ENCODE measurements at places on chromosomes 5 and 9.

DNA sequence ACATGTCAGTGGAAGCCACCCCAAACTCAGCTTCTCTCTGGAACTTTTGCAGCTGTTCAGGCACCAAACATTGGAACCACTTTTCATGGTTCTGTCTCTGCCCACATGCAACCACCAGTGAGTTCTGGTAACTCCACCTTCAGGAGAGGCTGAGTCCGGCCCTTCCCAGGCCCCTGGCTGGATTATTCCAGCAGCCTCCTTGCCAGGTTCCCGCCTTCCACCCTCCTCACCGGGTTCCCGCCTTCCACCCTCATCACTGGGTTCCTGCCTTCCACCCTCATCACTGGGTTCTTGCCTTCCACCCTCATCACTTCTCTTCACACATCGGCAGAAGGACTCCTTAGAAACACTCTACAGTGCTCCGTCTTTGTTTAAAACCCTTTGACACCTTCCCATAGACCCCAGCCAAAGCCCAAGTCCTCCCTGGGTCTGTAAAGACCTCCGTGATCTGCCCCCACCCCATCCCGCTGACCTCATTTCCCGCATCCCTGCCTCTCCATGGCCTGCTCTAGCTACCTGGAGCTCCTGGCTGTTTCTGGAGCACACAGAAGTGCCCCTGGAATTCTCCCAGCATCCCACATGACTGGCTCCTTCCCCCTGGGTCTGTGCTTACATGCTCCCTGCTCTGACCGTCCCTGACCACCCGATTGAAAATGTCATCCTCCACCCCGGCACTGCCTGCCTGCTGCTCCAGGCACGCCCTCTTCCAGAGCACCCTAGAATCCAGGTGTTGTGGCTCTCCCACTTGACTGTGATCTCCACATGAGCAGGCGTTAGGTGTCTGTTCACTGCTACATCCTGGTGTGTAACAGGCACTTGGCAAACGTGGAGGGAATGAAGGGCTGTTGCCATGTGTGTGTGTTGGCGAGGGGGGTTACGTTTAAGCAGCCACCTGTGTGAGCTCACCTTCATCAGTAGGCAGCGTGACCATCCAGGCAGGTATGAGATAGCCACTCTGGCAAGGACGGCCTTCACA is 17.7 kb downstream of the ROPN1L start:
- no peak for DNase-seq

- no peak for DNase-seq
Observed at GRCh38 chr5:87154191-87154590, 113.5 kb upstream of the RASA1 start.

- no peak for DNase-seq
Observed at GRCh38 chr9:118618084-118618483, 751.2 kb downstream of the BRINP1 start.

GRCh38 chr5:145479857-145480256 is 355.3 kb downstream of the PRELID2 start:
- no peak for DNase-seq

DNA sequence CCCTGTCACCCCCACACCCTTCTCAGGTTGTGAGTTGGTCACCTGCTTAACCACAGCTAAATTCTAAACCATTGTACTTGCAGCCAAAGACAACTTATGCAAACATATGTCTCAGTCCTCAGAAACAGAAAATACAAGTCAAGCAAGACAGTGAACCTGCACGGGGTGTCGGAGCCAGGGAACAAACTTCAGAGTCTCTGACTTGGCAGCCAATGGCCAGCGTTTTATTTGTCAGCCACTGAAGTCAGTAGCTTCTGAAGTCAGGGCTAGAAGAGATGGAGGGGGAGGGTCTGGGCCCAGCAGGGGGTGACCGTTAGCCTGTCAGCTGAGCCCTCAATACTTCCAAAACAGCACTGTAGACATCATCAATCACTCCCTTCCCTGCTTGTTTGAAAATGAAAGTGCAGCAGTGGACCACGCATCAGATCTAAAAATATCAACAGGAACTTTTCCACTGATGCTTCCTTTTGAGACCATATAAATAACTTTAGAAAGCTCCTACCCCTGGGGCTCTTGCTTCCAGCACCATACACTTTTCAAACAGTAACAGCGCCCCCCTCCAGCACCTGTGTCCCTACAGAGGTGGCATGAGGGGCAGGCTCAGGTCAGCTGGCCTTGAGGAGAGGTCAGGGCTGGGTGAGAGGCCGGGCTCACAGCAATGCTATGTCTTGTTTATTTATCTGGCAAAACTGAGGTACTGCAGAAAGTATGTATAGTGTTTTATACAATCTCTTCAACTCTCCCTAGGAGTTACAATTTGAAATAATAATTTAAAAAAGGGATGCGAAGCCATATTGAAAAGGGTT is 142.5 kb downstream of the ACER2 start:
- DNase-seq, result no peak

- DNase-seq, result no peak
Observed at GRCh38 chr5:14998491-14998890, 126.9 kb upstream of the ANKH start.

- DNase-seq, result peak; percentile 71
Observed at GRCh38 chr5:138635265-138635664, 60.1 kb upstream of the HSPA9 start.

GRCh38 chr5:113939988-113940387 is 421.9 kb upstream of the KCNN2 start:
- no peak for DNase-seq

DNA sequence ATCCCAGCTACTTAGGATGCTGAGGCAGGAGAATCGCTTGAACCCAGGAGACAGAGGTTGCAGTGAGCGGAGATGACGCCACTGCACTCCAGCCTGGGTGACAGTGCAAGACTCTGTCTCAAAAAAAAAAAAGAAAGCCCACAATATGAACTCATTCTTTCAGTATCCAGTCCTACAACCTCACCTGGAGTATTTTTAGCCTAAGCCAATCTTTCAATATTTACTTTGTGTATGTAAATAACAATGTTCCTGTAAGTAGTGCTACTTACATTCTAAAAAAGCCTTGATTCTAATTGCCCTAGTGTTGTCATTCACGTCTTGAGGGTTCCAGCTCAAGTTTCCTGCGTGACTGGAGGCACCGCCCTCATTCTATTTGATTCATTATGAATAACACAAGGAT is 62.0 kb downstream of the BHMT start:
- DNase-seq, result no peak

DNA sequence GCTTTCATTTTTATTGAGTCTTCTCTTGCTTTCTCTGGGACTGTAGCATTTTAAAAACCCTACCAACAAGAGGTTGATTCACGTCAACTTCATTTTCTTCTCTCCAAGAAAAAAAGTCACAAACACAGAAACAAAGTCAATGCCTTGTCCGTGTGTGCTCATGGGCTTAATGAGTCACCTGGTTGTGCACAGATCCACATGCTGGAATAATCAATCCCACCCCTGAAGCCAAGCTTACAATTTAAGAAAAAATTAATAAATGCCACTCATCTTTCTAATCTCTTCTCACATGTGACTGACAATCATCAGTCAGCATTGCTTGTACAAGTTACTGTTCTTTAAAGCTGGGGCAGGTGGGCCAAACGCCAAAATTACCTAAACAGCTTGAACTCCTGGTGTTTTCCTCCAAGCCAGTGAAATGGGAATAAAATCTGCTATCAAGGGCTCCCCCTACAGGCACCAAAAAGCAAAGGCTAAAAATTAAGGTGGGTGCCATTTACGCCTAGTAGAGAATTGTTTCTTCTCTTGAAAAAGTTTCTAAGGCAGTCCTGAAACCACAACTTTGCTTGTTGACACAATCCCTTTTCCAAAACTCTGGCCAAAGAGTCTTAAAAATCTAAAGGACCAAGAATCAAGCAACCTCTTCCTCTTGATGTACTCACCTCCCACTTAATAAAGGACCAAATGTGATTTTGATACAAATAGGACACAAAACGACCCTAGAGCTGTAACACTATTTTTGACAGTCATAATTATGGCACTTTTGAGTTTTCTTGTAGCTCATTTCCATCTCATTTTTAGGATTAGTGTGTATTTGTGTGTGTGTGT is 21.3 kb downstream of the TRMO start:
- no peak for DNase-seq

GRCh38 chr9:79632060-79632459 is 60.3 kb downstream of the TLE4 start:
- DNase-seq, result no peak

GRCh38 chr5:177487975-177488374 is 9.4 kb downstream of the PDLIM7 start:
- no peak for DNase-seq

DNA sequence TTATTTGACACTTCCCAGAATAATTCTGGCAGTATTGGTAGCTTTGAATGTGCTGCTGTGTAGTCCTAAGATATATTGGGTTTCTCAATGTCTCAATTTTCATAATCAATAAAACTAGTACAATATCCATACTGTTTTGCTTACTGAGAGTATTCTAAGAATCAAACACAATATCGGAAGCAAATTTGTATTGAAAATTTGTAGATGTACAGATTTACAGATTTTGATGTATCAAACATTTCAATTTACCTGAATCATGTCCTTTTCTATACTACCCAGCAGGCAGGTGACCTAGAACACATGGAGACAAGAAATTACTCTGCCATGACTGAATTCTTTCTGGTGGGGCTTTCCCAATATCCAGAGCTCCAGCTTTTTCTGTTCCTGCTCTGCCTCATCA is at the start of gene OR13D1:
TSS of gene OR13D1 (plus strand) at position 301 of the 400 bp plus-strand sequence. CDS start at position 301, 0 bp downstream.
- DNase-seq, result no peak

DNA sequence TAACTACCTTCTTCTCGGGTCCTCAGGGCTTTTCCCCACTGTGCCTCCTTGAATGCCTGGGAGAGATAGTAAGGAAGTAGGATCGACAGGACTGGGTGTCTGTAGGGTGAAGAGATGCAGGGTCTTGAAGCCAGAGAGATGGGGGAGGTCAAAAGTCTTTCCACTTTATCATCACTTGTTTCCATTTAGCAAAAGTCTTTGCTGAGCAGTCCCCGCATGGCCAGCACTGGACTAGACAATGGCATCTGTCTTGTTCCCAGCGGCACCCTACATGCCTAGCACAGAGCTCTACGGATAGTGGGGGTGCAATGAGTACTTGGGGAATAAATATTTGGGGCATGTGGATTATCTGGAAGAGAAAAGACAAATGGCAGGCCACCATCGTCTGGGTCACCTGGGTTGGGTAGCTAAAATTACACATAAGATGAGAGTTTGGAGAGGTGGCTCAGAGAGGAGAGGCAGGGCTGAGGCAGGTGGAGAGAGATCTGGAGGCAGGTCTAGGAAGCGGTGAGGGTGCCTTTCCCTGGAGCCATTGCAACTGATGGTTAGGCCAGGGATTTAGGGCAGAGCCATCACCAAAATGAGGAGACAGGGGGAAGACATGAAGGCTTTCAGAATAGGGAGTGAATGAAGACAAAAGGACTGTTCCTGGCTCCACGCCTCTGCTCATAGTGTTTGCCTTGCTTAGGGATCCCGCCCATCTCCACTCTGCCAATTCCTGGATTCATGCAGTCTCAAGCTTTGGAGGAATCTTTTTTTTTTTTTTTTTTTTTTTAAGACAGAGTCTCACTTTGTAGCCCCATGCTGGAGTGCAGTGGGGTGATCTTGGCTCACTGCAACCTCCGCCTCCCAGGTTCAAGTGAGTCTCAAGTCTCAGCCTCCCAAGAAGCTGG is 250.8 kb upstream of the KLF4 start:
- DNase-seq, result no peak

DNA sequence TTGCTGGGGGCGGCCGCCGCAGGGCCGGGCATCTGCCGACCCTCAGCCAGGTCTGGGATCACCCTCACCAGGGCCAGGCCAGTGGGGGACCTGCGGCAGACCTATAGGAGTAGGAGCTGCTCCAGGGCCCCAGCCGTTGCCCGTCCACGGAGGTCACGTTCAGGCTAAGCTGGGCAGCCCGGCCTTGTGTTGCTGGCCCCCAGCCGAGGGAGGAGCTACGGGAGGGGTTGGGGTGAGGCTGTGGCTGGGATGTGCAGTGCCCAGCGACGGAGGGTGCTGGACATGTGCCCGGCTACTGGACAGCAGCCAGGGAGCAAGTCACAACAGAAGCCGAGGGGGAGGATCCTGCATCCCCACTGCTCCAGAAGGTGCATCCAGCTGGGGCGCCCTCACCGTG is 39.6 kb upstream of the SLC6A19 start:
- no peak for DNase-seq

Measured in foreskin melanocyte (primary cell).